Activated CD8-positive, alpha-beta T cell treated with anti-CD3 and anti-CD28 coated beads, Interleukin-2, amount 10 ng/mL, durations not matched to agents 7 days and 5 days (primary cell): ENCODE measurements at places on chromosomes 12 and 14. TPM values are rescaled to one million over a fixed set of nuclear protein-coding genes. Genes with fewer than 3 reads are reported as not detected.

- DNase-seq = no peak
- H3K27me3 ChIP-seq = peaks cover 18% of the 10 kb centered on the region
- no peak overlapping the region for H3K4me3 ChIP-seq
- no peaks in the 10 kb centered on the region for H3K36me3 ChIP-seq
Measured at GRCh38 chr12:75568393-75568792, 57.0 kb upstream of the KRR1 start.

- no peak for DNase-seq
- no peak overlapping the region for H3K27ac ChIP-seq
Measured at GRCh38 chr12:47247418-47247817, 167.7 kb upstream of the AMIGO2 start.

Gene PLEKHG3
- 7.8 TPM for total RNA-seq

DNA sequence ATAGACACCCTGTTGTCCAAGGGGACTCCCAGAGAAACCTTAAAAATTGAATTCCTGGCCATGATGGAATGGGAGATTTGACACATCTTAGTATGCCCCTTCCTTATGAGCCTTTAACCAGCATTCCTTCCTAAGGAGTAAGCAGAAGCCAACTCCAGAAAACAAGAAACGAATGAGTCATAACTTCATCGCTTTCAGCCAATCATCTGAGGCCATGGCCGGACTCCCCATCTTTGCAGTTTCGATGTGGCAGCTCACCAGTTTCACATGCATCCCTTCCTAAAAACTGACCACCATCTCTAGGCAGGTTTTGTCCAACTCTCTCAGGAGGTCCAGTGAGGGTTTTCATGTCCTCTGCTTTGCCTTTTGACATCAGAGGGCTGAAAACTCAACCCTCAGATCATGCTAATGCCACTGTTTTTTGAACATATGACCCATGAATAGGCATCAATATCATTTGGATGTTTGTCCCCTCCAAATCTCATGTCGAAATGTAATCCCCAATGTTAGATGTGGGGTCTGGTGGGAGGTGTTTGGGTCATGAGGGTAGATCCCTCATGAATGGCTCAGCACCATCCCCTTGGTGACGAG, 19.9 kb downstream of the DAAM1 start:
- no peak overlapping the region for H3K4me3 ChIP-seq
- H3K4me1 ChIP-seq = peaks cover 6% of the 10 kb centered on the region

DNA sequence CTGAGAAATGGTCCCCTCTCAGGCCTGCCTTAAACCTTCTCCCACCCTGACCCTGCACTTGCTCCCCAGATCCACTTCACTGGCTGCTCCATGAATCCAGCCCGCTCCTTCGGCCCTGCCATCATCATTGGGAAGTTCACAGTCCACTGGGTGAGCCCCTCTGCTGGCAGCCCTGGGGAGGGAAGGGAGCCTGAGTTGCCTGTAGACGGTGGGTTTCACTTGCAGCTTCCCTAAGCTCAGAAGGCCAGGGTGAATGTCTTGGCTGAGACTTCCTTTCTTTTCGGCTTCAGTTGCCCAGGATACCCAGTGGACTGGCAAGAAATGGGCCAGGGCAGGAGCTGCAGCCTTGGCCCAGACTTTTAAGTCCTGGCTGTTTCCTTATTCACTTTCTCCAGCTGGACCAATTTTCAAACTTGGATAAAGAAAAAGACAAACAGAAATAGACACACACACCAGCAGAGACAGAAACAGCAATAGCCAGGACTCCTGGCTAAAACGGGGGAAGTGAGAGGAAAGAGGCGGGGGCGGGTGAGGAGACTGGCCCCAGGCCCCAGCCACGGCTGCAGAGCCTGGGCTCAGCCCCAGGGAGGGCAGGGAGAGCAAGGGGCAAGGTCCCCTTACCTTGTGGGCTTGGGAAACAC, 2.0 kb downstream of the AQP6 start:
- DNase-seq = no peak
- H3K27me3 ChIP-seq = no peaks in the 10 kb centered on the region
- H3K36me3 ChIP-seq = no peaks in the 10 kb centered on the region
- H3K27ac ChIP-seq = no peak overlapping the region

DNA sequence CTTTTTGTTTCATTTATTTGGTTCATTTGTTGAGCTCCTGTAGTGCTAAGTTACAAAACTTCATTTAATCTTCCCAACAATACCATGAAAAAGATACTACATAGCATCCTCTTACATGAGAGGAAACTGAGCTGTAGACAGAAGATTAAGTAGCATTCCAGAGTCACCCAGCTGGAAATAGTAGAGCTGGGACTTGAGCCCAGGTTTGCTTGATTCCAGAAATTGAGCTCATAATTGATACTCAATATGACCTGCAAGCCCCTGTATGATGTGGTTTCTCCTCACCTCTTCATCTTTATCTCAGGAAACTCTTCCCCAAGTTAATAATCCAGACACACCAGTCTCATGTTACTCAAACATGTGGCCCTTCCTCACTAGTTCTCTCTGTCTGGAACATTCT, 87.0 kb upstream of the DAAM1 start:
- H3K4me1 ChIP-seq = no peaks in the 10 kb centered on the region
- no peaks in the 10 kb centered on the region for H3K36me3 ChIP-seq
- H3K4me3 ChIP-seq = no peak overlapping the region
- DNase-seq = no peak
- H3K27me3 ChIP-seq = peaks cover 16% of the 10 kb centered on the region

DNA sequence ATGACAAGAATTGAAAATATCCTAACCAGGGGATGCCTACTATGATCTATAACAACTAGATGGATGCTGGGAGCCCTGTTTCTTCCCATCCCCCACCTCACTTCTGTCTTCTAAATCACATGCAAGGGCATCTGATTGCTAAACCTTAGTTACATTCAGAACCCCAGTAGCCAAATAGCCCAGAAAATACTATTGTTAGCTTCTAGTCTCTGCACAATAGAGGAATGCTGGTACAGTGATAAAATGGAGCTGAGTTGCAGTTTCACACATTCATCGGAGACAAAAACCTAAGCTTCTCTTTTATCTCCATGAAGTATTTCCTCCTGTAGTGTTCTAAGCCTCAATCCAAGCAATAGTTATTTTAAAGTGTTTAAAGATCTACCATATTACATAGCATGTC, 942.9 kb downstream of the RPS29 start:
- DNase-seq = no peak
- no peak overlapping the region for H3K4me3 ChIP-seq
- no peak overlapping the region for H3K27ac ChIP-seq
- H3K36me3 ChIP-seq = no peaks in the 10 kb centered on the region

DNA sequence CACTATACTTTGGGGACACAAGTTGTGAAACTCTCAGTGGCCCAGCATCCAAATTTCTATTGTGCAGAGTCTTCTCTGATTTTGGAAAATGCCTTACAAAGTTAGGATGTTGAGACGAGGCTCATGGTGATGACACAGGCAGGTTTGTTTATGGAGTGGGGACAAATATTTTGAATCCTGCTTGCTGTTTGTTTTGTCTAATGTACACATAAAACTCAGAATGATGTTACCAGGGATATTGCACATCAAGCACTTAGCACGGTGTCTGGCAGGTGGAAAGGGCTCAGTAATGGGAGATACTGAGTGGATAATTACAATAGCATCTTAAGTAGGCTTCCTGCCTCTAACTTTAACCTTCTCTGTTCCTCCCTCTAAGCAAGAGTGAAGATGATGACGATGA, 628.9 kb upstream of the TBX3 start:
- no peaks in the 10 kb centered on the region for H3K36me3 ChIP-seq
- H3K27ac ChIP-seq = no peak overlapping the region
- H3K27me3 ChIP-seq = no peaks in the 10 kb centered on the region
- DNase-seq = no peak
- no peaks in the 10 kb centered on the region for H3K4me1 ChIP-seq

DNA sequence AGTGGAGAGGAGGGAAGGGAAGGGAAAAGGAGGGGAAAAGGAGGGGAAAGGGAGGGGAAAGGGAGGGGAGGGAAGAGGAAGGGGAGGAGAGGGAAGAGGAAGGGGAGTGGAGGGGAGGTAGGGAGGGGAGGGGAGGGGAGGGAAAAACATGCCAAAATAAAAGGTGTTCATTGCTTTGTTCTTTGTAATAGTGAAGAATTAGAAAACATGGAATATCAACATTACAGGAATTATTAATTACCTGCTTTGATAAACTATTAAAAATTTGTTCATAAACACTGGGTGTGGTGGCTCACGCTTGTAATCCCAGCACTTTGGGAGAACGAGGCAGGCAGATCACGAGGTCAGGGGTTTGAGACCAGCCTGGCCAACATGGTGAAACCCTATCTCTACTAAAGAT, 579.2 kb downstream of the MED13L start:
- no peak overlapping the region for H3K27ac ChIP-seq
- H3K4me3 ChIP-seq = no peak overlapping the region
- H3K4me1 ChIP-seq = no peaks in the 10 kb centered on the region
- H3K36me3 ChIP-seq = no peaks in the 10 kb centered on the region
- H3K27me3 ChIP-seq = no peaks in the 10 kb centered on the region
